ENCODE measurements at places on chromosomes 12 and 14.

DNA sequence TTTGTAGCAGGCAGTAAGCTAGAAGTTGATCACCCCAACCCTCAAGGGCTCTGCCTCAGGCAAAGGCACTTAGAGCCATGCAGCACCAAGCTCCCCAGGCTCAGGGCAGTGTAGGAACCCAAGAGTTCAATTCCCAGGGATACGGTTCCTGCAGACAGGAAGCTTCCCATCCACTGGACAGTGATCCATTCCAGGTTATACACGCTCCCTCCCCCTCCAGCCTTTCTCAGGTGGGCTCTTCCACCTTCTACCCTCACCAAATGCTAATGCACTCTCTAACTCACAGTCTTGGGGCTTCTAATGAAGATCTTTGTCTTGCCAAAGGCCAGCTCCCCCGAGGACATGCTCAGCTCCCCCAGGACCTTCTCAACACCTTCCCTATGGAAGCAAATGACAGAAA lies 12.7 kb downstream of the MYO1A start:
- DNase-seq: no peak

- no peak for DNase-seq
Observed at GRCh38 chr12:95820096-95820703, 29.6 kb upstream of the NTN4 start.

GRCh38 chr12:116613256-116613655 lies 54.1 kb downstream of the MAP1LC3B2 start:
- no peak for DNase-seq

DNA sequence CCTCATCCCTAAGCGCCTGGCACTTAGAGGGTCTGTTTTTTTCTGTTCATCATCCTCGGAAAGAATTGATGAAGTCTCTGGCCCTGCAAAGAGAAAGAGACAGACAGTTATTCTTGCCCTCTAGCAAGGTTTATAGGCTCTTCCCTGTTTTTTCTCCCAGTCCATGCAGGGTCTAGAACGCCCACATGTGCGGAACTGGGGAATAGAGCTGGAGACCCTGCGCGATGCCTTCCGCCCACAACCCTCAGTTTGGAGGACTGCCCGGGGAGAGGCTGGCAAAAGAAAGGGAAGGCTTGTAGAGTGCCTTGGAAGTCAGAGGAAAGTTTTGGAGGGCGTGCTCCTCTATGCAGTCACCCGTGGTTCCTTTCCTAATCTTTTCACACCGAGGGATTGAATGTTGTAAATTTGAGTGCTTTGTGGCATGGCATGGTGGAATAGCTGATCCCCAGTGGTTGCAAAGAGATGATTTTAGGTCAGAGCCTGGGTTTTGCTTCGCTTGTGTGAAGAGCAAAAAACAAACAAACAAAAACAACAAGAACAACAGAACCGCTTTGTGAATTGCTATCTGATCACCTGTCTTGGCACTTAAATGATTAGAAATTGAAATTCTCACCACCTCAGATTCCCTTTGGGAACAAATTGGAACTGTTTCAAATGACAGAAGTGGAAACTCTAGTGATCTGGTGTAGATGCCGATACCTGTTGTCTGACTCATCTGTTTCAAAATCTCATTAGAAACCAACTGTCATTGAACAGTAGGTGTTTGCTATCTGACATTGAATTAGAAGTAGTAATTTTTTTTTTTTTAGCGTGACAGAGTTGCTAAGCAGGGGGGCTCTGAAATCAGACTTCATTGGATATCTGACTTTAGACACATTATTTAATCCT lies 947 bp downstream of the GAS2L3 start:
- DNase-seq: no peak

DNA sequence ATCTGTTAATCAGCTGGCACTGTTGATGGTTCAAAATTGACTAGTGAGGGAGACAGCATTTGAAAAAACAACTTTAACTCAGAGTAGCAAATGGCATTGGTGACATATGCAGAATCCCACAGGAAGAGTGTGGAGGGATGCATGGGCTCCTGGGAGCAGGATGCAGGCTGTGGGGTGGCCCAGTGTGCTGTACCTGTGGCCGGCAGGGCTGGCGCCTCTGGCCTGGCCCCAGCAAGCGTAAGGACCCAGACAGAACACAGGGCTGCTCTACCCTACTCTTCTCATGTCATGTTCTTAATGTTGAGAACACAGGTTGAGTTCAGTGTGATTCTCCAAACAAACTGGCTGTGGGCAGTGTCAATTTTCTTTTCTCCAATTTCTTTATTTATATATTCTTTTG lies 33.4 kb downstream of the DDX51 start:
- no peak for DNase-seq

All from hippocampal formation (tissue), 2 donors.